DMS 273 treated with DMSO at 0.1 percent for 48 hours (cell line): ENCODE measurements at places on chromosomes 6 and 20.
A peak's percentile ranks its signal among the peaks of the same experiment; 100 is the strongest.

DNA sequence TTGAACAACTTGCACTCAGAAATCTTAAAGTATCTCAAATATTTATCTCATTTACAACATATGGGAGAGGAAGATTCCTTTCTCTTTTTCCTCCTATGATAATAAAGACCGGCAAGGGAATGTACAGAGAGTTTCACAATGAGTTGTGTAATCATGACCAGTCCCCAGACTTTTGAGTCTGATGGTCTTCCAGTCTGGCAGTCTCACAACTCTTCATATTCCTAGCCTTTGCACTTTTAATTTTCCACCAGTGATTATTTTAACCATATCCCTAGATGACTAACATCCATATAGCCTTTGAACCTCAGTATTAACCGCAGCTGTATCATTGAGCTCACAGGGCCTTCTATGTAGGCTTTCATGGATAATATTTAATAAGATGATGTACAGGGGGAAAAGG is 278.5 kb downstream of the KHDC1L start:
- DNase-seq, result no peak

GRCh38 chr6:104995989-104996617 is 39.2 kb downstream of the LIN28B start:
- no peak for DNase-seq

- DNase-seq, result no peak
Measured at GRCh38 chr6:69973138-69973537, 106.8 kb downstream of the COL19A1 start.

GRCh38 chr20:24460712-24461111 is 8.7 kb upstream of the SYNDIG1 start:
- DNase-seq, result no peak

- DNase-seq, result no peak
Measured at GRCh38 chr20:51725584-51726176, 42.5 kb downstream of the ATP9A start.

DNA sequence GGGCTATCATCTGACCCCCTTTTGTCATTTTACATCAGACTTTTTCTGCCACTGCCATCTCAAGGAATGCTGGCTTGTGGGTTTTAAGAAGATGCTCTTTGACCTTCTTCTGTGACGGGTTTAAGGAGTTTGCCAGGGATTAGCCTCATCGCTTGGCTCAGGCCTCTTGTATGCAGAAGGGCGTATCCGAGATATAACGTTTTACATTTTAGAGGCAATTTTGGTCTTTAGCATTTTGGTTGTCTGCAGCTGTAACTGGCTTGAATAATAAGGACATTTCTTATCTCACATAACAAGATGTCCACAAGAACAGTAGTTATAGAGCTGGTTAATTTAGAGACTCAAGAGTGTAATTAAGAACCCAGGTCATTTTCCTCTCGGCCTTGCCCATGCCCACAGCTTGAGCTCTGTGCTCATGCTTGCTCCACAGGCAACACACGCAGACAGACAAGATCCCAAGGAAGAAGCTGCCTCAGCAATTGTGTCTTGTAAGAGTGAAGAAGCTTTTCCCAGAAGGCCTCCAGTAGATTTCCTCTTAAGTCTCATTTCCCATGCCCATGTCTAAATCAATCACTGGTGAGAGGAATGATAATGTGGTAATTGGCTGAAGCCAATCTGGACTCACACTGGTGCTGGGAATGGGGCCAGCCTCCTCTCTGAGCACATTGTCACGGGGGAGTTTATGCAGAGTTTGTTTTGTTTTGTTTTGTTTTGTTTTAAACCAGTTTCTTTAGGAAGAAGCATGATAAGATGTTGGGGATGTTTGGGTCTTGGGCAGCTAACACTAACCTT is 36.8 kb downstream of the PTCHD4 start:
- DNase-seq, result no peak

- no peak for DNase-seq
Measured at GRCh38 chr6:136408204-136408603, 118.6 kb upstream of the BCLAF1 start.

DNA sequence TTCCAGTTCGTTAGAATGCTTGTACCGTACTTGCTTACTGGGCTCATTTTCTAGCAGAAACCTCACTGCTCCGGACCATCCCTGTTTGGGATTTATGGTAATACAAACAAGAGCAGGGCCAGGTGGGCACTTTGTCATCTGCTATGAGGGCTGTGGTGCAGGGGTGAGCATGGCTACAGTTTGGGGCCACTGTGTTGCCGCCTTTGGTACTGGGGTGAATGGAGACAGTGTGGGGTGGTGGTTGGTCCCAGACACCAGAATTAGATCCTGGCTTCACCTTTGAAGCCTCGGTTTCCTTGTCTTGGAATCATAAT is 95.0 kb downstream of the TOX2 start:
- no peak for DNase-seq

- DNase-seq, result no peak
Measured at GRCh38 chr6:165571721-165572132, 91.3 kb downstream of the PDE10A start.

- DNase-seq, result no peak
Measured at GRCh38 chr6:21937466-21937865, 343.9 kb downstream of the SOX4 start.

DNA sequence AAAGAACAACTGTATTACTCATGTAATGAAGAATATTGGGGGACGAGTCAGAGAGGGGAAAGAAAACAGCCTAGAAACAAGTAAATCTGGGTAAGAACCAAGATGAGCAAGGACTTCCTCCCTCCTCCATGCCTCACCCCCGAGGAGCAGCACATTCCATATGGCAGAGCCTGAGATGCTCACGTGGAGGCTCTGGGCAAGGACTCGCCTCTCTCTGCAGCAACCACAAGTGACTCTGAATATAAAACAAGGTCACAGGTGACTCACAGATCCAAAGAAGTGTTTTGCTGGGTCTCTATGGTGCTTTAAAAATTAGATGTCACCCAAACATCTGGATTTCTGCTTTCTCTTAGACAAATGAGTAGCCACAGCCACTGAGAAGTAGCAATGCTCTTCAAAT is 453.0 kb upstream of the SULF2 start:
- no peak for DNase-seq

- no peak for DNase-seq
Measured at GRCh38 chr6:151847064-151847463, 39.6 kb downstream of the ESR1 start.

DNA sequence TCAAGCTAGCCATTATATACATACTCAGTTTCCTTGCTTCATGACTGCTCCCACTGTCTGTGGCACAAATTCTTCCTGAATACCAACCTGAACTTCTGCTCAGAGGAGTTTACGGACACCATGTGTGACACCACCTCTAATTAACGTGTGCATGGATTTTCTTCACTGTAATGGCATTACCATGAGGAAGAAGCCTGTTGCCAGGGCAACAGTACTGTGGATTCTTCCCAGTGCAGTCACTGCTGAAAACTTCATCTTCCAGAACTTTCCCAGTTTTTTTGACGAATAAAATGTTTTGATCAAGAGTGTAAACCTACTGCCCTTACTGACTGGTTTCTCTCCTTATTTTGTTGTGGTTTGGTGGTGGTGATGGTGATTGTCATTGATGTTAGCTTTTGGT is 444.3 kb upstream of the NRSN1 start:
- no peak for DNase-seq

DNA sequence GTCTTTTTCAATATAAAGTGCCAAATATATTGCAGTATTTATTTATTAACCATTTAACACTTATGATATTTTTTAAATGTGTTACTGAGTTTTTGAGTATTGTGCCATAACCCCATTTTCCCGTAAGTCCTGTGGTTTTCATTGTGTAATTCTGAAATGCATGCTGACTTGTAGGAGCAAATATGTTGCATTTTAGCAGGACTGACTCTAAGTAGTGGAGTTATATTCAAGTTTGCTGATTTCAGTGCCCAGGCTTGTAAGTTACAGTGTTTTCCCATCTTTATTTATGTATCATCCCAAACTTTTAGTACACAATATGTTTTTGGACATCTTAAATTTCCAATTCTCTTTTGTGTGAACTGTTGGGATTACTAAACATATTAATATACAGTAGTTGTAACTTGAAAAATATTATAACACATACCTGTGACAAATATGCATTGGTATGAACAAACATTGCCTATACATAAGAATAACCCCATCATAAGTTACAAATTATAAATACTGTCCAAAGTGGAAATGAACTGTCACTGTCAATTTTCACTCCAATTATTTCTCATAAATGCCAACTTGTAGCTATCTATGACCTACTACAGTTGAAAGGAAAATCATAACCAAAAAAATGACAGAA is 179.3 kb upstream of the RUNX2 start:
- no peak for DNase-seq

- no peak for DNase-seq
Measured at GRCh38 chr6:133447924-133448323, 206.8 kb downstream of the EYA4 start.

DNA sequence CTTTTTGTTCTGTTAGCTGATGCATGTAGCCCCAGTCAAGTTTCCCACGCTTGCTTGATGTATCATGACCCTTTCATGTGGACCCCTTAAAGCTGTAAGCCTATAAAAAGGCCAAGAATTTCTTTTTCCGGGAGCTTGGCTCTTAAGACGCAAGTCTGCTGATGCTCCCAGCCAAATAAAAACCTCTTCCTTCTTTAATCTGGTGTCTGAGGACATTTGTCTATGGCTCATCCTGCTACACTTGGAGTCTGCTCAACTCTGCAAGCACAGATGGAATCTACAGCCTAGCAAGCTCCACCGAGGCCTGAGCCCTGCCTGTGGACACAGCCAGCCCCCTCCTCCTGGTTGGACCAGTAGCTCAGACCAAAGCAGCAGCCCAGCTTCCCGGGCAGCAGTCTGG is 3.4 kb downstream of the CST2 start:
- no peak for DNase-seq

DNA sequence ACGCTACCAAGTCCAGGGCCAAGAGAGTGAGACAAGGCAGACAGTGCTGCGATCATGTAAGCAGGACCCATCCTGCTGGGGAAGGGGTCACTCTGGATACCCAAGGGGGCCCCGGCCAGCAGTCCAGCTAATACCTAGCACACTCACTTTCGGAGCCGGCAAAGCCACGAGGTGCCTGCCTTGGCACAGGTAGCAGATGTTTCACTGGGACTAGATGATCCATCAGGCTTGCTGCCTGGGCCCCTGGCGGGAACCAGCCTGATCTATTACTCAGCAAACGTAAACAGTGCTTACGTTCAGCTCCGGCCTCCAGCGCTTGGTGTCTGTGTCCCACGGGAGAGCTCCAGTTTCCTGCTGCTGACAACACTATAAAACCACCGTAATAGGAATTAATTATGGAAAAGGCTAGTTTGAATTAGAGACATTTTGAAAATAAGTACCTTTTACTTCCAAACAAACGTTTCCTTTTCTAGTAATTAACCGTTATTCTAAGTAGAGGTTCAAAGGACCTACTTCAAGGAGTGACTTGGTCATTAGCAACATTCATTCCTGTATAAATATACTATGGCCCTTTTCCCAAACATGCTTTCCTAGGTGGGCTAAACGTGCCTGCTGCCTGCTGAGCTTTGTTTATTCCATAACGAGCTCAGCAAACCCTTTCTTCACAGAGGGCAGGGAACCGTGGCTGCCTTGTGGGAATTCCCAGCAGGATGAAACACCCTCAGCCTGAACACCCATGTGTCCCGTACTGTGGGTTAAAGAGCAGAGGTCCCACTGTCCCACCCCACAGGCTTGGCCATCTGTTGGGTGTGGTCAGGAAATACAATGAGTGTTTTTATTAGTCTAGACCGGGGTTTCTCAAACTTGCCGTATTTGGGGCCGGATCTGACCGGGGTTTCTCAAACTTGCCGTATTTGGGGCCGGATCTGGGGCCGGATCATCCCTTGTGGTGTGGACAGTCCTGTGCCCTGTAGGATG is 18.4 kb downstream of the SLC22A23 start:
- peak; percentile 80 for DNase-seq

DNA sequence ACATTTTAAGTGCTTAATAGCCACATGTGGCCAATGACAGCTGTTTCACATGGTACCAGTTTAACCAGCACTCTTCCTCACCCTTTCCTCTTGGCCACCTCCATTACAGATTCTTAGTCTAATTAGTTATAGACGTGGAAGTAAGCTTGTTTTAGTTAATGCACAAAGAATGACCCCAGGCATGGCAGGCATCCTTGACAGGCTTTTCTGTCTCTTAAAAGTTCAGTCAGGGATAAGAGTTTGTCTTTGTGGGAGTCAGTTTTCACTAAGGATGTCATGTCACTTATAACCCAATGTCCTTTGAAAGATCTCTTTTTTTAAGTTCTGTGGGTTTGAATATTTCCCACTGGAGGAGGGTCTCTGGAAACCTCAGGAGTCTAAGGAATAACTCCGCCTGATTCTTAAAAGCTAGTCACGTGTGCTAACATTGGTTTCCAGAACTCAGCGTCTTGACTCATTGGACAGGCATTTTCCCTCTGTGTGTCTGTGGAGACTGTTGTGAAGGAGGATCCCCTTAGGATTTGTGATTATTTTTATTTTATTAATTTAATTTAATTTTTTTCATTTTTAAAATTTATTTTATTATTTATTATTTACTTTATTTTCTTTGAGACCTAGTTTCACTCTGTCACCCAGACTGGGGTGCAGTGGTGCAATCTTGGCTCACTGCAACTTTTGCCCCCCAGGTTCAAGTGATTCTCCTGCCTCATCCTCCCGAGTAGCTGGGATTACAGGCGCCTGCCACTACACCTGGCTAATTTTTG is 171.4 kb downstream of the ZFAND3 start:
- no peak for DNase-seq

DNA sequence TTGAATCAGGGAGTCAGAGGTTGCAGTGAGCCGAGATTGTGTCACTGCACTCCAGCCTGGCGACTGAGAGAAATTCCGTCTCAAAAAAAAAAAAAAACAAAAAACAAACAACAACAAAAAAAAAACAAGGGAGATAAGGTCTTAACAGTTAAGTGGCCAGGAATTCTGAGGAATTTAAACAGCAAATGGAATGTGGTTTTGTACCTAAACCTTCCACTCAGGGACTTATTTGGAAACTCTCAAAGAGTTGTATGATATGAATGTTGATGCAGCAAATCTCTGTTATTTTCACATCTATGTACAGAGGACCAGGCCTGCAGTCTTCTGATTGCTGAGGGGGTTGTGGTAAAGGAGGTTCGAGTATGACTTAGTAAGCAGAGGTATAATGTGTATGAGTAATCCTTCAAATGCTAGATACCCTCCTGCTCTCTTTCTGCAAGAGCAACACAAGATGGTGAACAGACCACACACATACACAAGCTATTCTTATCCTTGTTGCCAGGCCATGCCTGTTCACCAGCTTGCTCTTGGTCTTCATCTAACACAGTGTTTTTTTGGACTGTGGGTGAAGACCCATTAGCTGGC is 174.9 kb upstream of the SCGN start:
- no peak for DNase-seq

DNA sequence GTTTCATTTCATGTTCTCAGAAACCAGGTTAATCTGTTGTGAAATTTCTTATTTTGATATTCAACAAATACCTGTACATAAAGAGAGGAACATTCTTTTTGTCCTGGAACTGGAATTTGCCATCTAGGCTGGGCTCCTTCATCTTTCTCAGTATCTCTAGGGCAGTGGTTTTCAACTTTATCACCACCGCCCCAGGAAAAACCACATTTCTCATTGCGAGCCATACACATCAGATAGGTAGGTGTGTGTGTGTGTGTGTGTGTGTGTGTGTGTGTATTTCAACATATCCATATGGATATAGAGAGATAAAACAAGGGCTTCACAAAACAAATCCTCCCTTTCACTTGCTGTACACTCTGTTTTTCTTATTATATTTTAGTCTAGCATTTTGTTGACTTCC is 24.1 kb downstream of the BFSP1 start:
- no peak for DNase-seq

GRCh38 chr20:25571817-25572216 is 13.5 kb downstream of the NINL start:
- no peak for DNase-seq
